Activated CD8-positive, alpha-beta memory T cell treated with anti-CD3 and anti-CD28 coated beads for 1 hour (primary cell): ENCODE measurements at places on chromosomes 7 and 10.

- no peak for DNase-seq
These were observed 50.3 kb upstream of the CHST15 start for GRCh38 chr10:124143721-124144120.

DNA sequence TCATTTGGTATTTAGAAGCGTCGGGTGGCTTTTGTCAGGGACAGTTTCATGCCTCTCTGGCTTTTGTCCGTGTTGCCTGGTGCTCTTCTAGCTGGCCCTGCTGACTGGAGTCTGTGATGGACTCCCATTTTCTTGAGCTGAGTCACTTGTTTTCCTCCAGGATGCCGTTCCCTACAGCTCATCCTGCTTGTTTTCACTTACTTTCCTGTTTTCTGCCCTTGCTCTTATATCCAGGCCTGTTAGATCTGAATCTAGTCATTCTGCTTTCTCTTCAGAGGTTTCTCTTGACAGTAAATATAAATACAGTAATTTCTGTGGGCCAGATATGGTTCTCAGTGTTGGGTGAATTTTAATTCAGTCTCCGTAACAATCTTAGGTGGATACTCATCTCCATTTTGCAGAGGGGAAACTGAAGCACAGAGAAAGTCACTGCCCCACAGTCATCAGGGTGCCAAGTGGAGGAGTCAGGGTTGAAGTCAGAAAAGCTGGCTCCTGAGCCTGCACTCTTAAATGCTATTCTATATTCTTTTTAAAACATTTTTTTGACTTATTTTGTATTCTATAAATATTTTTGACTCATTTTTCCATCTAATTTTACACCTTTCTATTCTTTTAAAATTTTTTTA lies 85.4 kb downstream of the CCNY start:
- no peak for DNase-seq

- no peak for DNase-seq
These were observed 1189.6 kb upstream of the C7orf33 start for GRCh38 chr7:147400925-147401324.

- DNase-seq, result no peak
These were observed 48.5 kb upstream of the LMTK2 start for GRCh38 chr7:98058186-98058585.

DNA sequence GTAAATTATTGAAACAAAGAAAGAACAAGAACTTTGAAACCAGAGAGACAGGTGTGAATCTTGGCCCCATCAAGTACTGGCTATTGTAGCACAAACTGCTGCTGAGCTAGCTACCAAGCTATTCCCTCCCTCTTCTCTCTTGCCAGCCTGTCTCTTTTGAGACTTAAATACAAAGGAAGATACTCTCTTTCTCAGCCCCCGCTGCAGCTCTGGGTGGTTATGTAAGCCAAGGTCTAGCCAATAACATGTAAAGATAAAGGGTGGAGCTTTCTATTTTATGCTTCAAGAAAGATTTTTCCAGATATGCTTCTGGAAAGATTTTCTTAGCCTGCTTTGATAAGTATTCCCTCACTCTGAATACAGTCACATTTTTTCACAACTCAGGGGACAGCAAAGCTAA lies 17.2 kb downstream of the BAZ1B start:
- DNase-seq, result no peak
